NCI-H226 (cell line): ENCODE measurements at places on chromosomes 1 and 21.

GRCh38 chr1:228207851-228208821 is at the start of gene OBSCN:
TSS of gene OBSCN (plus strand) at chr1:228208044. CDS start at chr1:228211784, 3,740 bp downstream.
- no peak for DNase-seq

DNA sequence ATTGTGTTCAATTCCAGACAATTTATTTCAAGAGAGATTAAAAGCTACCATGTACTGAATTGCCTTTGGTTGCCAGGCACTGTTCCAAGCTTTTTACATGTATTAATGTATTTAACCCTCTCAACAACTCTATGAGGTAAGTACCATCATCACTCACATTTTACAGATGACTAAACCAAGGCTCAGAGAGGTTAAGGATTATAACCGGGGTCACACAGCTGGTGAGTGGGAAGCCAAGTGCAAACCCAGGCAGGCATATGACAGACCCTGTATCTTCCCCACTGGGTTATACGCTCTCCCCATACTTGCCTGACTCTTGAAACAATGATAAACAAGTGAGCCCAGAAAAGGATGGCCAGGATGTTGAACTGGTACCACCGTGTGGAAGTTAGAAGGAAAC is 16.5 kb downstream of the PLEKHA6 start:
- no peak for DNase-seq

- DNase-seq: no peak
Observed at GRCh38 chr1:172515436-172515835, 17.5 kb upstream of the SUCO start.

DNA sequence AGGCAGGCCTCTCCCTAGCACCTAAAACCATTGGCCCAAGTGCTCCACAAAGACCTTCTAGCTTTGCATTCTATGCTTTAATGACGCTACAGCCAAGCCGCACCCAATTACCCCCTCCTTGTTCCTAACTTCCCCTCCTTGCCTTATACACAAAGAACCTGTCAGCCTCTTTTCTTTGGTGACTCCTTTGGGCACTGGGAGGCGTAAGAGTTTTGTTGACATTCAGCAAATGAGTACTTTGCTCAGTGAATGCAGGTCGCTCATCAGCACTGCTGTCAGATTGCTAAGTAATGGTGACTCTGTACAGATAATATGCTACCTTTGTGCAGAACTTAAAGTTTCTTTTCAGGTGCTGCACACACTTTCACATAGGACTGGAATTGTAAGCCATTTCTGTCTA is 187.6 kb upstream of the FAM78B start:
- DNase-seq: no peak

DNA sequence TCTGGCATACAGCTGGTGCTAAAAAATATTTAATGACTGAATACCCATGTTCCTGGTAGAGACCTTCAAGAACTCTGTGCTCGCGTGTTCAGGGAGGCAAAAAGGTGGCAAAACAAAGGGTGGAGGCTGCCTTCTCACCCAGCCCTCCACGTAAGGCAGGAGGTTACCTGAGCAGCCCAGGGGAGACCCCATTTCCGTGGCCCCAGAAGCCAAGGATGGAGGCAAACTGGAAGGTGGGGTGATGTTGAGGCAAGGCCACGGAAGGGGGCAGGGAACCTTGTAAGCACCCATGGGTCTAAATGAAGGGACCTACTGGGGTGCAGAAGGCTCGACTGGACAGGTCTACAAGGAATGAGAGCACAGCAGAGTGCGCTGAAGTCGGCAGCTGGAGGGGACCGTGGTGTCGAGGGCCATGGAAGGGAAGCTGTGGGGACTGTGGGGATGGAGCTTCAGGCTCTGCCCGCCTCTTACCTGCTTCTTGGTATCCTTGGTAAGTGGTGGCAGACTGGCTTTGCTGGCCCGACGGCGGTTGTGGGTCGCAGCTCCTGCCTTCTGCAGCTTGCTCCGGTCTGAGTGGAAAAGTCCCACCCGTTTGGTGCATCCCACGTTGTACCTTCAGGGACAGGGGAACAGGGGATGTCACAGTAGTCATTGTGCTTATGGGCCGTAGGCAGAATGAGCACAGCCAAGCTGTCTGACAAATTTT is 8.9 kb upstream of the A3GALT2 start:
- no peak for DNase-seq

- no peak for DNase-seq
Observed at GRCh38 chr1:222081859-222082258, 340.0 kb upstream of the DUSP10 start.

DNA sequence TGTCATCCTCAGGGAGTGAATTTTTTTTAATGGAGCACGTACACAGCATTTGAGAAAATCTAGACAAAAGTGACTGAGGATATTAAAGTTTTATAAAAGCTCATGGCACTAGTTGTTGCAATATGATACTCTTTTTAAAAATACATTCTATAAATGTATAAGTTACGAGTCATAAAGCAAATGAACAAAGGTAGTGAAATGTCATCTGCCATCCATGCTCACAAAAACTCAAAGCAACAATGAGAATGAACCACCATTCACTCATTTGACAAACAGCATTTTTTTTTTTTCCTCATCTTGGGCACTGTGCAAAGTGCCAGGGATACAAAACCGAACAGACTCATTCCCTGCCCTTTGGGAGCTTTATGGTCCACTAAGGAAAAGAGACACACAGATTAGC is 38.7 kb downstream of the GPR137B start:
- no peak for DNase-seq

GRCh38 chr1:203526572-203526971 is 32.6 kb downstream of the OPTC start:
- DNase-seq: peak; percentile 39

- DNase-seq: no peak
Observed at GRCh38 chr1:28132171-28133167, 44.0 kb downstream of the PTAFR start.

DNA sequence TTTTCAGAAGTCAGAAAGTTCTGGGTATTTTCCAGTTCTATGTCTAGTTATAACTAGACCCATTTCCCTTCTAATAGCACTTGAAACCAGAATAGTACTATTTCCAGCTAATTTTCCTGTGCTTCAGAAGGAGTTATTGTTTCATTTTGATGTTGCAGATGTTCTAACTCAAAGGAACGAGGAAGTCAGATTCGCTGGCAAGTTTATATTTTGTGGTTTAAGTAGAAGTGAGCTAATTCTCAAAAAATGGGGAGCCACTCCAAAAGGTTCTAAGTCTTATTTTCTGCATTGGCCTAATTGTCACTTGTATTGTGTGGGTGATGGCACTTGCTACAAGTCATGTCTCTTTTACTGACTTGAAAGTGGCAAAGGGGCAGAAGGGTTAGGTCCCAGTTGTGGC is 18.1 kb downstream of the CCDC185 start:
- DNase-seq: no peak

- DNase-seq: no peak
Observed at GRCh38 chr1:9429342-9429711, 109.9 kb upstream of the SLC25A33 start.

GRCh38 chr1:17460219-17460618 is 20.7 kb upstream of the RCC2 start:
- peak; percentile 92 for DNase-seq

DNA sequence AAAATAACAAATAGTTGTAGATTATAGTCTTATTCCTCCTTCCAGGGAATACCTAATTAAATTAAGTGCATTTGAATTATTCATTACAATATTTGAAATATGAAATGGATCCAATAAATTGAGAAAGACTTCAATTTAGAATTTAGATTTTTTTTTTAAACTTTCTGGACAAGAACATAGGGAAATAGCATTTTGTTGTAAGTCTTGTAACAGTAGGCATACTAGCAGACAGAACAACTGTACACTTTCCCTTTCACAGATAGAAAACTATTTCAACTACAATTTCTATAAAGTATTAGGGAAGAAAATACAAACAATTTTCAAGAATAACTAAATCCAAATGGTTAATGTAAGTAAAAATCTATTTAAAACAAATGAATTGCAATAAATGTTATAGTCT is 577.5 kb downstream of the USP25 start:
- no peak for DNase-seq

GRCh38 chr1:59089922-59090457 is 206.9 kb upstream of the FGGY start:
- DNase-seq: peak; percentile 35

GRCh38 chr1:42198251-42198650 is 33.7 kb upstream of the GUCA2A start:
- DNase-seq: no peak

DNA sequence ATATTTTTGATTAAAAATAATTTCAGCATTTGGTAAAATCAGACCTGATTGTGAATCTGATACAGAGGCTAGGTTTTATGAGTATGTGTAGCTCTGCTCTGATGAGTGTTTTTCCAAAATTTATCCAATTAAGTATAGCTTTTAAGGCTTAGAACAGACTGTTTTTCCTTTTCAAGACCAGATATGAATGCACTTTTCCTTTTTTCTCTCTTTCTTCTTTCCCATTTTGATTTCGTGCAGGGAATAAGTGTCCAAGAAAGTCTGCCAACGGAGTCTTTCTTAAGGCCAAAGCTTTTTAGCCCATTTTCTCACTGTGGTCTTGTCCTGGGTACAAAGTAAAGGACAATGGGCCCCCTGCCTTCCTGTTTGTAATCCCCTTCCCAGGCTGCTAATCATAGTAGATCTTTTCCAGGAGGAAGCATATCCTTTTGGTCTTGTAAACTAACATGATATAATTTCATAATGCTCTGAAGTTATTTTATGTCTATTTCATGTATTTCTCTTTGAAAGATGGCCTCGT is 2.9 kb downstream of the KIF1B start:
- no peak for DNase-seq

- DNase-seq: no peak
Observed at GRCh38 chr21:38134084-38134873, 122.5 kb upstream of the KCNJ15 start.

DNA sequence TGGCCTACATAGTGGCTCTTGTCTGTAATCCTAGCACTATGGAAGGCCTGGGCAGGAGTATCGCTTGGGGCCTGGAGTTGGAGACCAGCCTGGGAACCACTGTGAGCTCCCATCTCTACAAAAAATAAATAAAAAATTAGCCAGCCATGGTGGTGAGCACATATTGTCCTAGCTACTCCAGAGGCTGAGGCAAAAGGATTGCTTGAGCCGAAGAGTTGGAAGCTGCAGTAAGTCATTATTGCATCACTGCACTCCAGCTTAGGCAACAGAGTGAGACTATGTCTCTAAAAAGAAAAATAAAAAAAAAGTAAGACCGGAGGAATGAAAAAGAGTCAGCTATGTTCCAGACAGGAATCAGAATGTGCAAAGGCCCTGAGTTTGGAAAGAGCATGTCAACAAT is 115.3 kb downstream of the CYYR1 start:
- no peak for DNase-seq

GRCh38 chr1:176884286-176884685 is 280.2 kb downstream of the ASTN1 start:
- no peak for DNase-seq

DNA sequence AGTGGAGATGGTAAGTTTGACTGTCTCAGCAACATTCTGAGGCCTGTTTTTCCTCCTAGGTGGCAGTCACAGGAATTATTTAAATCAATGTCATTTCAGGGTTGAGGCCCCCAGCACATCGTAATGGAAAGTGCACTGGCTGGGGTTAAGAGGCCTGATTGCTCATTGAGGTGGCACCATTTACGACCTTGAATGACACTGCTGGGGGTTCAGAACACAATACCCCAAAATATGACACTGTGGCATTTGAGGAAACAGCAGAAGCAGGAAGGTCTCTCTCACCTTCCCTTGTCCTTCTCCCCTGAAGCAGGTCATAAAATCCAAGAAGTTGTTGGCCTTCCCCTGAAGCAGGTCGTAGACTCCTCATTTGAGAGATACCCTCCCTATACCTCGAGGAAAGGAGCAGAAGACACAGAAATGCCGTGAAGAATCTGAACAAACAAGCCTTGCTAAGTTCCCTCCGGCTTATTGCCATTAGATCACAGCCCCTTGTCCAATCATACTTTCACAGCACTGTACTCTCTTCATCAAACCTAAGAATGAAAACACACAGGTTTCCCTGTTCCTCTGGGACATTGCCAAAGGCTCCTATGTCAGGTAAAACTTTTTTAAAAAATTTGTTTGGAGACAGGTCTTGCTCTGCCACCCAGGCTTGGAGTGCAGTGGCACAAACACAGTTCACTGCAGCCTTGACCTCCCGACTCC is 71.3 kb downstream of the S1PR1 start:
- no peak for DNase-seq

GRCh38 chr1:193310564-193310963 is 124.2 kb upstream of the B3GALT2 start:
- DNase-seq: no peak

DNA sequence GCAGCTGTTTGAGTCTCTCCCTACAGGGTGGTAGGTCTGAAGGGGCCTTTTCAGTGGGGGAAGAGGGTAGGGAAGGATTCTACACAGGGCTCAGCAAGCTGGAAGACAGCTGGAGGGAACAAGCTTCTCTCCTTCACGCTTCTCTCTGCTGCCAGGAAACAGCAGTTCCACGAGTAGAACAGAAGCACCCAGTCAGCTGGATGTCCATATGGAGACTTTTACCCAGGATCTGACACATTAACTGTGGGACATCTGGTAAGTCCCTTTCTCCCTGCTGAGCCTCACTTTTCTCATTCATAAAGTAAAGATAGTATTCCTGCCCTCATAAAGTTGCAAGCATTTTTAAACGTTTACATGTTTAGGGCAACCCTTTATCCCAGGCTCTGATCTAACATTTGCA is 280.3 kb downstream of the OMA1 start:
- no peak for DNase-seq

DNA sequence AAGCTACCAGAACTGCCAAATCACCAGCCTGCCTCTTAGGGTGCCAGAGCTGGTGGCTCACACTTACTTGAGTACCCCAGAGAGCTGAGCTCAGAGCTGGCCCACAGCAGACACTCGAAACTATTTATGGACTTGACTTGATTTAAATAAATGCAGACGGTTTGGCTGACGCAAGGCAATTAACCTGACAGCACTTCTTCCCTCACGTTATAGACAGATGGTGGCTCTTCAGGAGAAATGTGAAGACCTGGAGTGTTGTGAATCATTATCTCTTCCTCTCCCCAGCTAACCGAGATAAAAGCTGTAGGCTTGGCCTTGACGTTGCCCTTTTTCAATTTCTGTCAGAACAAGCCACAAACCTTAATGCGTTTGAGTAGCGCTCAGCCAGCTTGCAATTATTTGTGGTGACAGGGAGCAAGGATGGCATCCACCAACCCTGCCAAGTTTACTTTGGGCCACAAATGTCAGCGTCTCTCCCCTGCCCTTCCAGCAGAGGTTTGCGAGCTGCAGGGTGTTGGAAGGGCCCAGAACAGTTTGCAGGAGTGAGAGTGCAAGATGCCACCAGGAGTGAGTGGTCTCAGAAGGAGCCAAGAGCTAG is 34.0 kb upstream of the BCAR3 start:
- no peak for DNase-seq
